Right atrium auricular region (tissue), 2 donors: ENCODE measurements at places on chromosomes 11 and 22. TPM values are rescaled to one million over a fixed set of nuclear protein-coding genes. Genes with fewer than 3 reads are reported as not detected.

JAML gene
- 2.2 TPM for total RNA-seq

FSHB gene
- total RNA-seq, result not detected

- H3K27ac ChIP-seq, result no peak overlapping the region
- H3K4me3 ChIP-seq, result no peak overlapping the region
- H3K4me1 ChIP-seq, result no peaks in the 10 kb centered on the region
- DNase-seq, result no peak
- peaks cover 16% of the 10 kb centered on the region for H3K36me3 ChIP-seq
These were observed 23.3 kb upstream of the TMPRSS5 start for GRCh38 chr11:113729456-113729855.

DNA sequence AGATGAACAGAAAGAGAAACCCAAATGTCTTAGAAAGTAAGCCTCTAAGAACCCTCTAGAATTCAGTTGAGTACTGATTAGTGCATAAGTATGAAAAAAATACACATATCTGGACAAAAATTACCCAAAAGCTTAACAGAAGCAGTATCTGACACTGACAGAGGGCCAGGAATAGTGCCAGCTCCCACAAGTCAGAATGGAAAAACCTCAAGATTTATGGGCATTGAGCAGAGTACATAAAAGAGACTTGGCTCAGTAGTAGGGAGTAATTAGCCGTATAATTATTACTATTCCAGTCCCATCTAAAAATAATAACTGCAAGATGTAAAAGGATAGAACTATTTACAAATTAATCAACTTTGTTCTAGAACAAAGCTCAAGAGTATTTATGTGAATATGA is 834.5 kb downstream of the FAM181B start:
- no peaks in the 10 kb centered on the region for H3K36me3 ChIP-seq
- no peaks in the 10 kb centered on the region for H3K27me3 ChIP-seq
- no peaks in the 10 kb centered on the region for H3K4me1 ChIP-seq

DNA sequence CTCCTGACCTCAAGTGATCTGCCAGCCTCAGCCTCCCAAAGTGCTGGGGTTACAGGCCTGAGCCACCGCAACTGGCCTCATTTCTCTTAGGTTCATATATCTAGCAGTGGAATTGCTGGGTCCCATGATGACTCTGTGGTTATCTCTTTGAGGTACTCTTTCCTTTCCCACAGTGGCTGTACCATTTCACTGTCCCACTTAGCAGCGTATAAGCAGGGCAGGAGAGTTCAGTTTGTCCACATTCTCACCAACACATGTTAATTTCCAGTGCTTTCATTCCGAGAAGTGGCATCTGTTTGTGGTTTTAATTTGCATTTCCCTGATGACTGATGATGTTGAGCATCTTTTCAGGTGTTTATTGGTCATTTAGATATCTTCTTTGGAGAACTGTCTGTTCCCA is 16.4 kb downstream of the PRR5 start:
- H3K4me3 ChIP-seq, result no peak overlapping the region
- H3K4me1 ChIP-seq, result no peaks in the 10 kb centered on the region
- no peak overlapping the region for H3K27ac ChIP-seq
- H3K36me3 ChIP-seq, result no peaks in the 10 kb centered on the region
